EH (cell line): ENCODE measurements at places on chromosomes 5 and 9.
A peak's percentile ranks its signal among the peaks of the same experiment; 100 is the strongest.

GRCh38 chr9:111873901-111874300, 22.7 kb upstream of the UGCG start:
- no peak for DNase-seq

DNA sequence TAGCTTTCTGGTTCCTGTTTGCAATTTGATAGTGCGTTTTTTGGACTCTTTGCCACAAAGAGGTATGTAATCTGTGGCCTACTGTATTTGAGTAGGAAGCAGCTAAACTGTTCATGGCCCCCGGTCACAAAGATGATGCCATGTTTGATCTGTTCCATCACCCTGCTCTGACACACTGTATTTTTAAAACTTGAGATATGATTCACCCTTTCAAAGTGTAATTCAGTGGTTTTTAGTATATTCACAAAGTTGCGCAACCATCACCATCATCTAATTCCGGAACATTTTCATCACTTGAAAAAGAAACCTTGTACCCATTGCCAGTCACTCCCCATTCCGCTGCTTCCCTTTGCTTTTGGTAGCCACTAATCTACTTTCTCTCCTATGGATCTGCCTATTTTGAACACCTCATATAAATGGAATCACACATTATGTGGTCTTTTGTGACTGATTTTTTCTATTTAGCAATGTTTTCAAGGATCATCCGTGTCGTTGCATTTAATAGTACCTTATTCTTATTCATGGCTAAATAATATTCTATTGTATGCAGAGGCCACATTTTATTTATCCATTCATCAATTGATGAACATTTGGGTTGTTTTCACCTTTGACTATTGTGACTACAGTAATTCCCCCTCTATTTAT, 141.6 kb downstream of the NR3C1 start:
- peak; percentile 77 for DNase-seq

DNA sequence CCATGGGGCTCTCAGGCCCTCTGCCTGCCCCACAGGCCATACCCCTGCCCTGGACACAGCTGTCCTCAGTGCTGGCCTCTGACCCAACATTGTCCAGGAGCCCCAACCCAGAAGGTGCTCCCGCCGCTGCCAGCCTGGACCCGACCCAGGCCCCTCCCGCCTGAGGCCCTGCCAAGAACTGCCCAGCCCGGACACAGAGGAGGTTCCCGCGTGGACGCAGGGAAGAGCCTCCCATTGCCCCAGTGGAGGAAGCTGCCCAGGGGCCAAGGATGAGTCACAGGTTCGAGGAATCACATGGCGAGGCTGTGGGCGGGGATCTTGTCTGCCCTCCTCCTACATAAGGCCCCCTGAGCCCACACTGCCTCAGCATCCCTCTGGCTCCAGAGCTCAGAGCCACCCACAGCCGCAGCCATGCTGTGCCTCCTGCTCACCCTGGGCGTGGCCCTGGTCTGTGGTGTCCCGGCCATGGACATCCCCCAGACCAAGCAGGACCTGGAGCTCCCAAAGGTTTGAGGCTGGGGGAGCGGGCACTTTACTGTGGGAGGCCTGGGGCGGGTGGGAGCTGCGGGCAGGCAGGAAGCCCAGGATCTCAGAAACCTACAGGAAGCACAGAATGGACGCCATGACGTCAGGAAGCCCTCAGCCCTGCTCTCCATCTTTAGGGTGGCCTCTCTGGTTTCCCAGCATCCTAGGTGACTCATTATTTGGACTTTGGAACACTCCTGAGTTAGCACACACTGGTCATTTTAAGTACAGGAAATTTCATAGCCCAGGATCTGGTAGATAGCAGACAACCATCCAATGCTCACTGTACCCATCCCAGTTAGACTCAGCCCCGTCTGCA, at the start of gene PAEP:
PAEP (plus strand) TSS at position 366 of the 844 bp plus-strand sequence.
- no peak for DNase-seq

DNA sequence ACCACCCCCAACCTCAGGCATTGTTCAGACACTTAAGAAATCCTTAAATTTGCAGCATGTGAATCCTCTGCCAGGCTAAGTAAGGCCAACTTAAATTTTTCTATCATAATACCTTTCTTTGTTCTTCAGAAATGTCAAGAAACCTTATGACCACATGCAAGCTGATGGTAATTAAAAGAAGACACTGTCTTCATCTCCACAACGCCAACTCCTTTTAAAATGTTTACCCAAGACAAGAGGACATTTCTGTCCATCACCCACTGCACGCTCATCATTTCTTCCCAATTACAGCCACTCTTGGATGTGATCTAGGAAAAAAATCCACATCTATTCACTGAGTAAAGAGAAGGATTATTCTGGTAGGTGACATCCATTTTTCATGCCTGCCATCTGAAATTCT, 6.1 kb upstream of the IFNK start:
- DNase-seq: no peak

DNA sequence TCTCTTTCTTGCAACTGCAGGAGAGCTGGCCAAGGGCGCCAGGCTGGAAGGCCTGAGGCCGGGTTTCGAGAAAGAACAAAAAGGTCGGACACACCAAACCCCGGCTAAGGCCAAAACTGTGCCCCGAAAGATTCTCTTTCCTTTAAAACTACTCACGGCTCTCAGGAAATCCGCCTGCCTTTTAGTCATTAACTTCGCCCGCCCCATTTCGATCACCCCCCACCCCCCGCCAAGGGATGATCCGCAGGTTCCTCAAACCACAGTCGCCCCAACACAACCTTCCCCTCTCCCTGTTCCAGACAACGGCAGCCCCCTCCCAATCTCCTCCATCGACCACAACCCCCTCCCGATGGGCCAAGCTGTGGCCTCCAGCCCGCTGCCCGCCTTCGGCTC, 536 bp downstream of the FEM1C start:
- DNase-seq: no peak

DNA sequence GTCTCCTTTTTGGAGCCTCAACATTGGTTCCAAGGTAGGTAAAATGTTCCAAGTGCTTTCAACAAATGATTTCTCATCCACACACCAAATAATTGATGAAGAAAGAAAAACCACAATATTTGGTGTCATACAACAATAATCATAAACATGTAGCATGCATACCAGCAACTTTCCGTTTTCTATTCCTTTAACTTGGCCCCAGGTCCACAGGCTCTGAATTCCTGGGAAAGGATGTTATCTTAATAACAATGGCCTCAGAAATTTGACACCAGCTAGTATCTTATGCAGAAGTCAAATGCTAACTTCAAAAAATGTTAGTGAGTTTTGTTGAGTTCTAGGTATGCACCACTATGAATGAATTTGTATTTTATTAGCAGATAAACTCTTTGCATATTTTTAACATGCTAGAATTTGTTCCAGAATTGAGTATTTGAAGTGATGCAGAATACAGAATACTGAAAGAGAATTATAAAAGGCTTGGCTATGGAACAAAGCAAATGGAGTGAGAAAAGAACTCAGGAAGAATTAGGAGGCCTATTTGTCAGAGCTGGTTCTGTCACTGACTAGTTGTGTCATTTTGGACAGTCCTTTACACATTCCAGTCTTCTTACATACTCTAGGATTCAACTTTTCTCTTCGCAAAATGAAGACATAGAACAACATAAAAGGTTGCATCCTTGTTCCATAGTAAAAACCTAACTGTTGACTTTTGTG, 435.3 kb upstream of the TNC start:
- no peak for DNase-seq

DNA sequence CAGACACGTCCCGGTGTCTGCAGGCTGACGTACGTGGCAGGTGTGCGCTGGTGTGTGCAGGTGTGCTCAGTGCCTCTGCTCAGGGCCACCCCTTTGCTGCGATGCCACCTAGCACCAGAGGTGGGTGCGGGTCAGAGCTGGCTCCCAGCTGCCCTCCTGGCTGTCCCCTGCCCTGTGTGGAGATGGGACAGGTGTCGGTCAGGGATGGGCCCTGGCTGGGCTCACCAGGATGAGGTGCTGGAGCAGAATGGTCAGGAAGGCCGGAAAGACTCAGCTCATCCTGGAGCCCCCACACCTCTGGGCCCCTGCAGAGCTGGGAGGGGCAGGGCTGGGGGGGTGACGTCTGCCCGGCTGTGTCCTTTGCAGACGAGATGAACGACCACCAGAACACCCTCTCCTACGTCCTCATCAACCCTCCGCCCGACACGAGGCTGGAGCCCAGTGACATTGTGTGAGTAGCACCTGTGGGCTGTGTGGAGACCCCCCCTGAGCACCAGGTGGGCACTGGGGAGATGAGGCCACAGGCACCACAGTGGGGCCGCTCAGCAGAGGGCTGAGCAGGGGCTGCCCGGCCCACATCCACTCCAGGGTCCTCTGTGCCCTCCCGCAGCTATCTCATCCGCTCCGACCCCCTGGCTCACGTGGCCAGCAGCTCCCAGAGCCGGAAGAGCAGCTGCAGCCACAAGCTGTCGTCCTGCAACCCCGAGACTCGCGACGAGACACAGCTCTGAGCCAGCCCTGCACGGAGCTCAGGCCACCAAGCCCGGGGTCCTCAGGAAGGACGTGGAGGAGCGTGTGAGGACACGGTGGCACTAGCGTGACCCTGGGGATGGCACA, 89.7 kb downstream of the KCNT1 start:
- no peak for DNase-seq

- DNase-seq: no peak
Observed at GRCh38 chr5:1141834-1142233, 30.0 kb upstream of the SLC12A7 start.

DNA sequence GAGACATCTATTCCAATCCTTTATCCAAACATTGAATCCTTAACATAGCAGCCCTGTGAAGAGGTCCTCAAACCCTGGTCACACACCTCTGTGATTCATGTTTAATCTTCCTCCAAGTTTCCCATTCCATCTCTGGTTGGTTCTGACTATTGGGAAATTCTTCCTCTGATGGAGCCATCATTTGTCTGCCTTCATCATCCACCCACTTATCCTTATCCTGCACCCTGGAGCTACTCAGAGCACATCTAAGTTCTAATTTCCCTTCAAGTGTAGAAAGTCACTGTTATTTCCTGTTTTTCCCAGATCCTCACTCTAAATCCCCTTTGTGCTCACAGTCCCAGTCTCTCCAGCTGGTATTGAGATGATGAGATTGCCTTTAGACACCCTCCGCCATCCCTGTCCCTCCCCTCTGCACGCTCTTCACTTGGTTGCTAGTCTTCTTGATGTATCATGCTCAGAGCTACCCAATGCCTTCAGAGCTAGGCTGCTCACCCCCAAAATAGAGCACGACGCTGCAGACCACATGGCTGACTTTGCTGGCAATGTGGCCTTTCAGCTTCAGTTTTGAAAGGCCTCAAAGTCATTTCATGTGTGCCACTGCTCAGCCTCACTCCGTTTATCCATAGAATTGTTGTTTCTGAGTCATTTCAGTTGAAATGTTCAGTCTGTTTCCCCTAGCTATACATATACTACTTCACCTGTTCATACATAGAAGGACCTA, 154.3 kb downstream of the PALM2AKAP2 start:
- DNase-seq: no peak

DNA sequence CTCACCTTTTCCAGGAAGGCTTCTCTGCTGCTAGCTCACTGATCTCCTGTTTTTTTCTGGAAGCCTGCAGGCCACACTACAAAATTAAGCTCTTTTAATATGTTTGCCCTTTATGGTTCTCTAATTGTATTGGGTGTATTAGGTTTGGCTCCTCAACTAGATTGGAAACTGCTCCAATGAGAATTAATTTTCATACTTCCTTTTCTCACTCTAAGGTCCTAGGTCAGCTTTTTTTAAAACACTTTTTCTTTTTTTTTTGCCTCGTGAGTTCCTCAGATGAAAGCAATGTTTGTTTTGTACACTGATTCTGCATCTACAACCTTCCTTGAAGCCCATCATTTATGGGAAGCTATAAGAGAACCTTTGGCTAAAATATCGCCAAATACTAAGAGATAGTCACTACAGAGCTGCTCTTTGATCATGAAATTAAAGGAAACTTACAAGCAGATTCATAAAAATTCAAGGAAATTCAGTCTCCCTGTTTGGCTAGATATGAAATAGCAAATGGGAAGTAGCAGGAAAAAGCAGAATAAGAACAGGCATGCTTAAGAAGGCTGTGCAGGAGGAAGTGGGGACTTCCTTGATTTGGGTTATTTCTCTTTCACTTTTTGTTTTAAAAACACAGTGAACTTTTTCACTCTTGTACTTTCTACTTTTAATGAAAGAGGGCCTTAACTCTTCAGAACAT, 55.2 kb upstream of the FYB1 start:
- no peak for DNase-seq

GRCh38 chr9:17025281-17025680, 109.6 kb upstream of the CNTLN start:
- no peak for DNase-seq

- DNase-seq: peak; percentile 70
Observed at GRCh38 chr9:98709968-98710965, 1.5 kb upstream of the GABBR2 start.

DNA sequence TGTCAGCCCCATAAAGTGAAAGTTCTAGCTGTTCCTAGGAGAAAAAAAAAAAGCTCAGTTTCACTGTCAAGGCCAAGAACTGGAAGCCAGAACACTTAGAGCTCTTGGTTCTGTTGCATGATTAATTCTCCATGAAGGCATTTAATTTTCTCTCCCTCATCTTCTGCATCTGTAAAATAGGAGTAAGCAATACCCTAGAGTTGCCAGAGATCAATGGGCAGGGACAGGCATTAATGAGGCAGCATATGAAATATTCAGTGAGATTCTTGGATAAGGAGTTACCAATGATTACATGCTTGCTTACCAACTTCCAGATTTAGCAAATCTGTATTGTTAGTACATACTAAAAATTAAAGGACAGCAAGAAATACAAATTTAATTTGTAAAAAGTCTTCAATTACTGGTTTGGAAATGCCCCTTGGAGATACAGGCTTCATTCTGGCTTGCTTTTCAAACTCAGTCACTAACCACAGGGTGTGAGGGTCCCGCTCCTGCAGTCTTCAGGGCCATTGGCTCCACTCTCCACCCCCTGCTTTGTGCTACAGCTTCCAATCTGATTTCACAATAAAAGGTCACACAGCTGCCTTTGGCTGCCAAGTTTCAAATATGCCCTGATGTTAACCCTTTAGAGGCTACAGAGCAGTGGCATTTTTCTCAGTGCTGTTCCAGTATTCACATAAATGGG, 624.6 kb downstream of the BNC2 start:
- peak; percentile 70 for DNase-seq

- no peak for DNase-seq
Observed at GRCh38 chr5:40405996-40406740, 273.5 kb upstream of the PTGER4 start.

- DNase-seq: peak; percentile 17
Observed at GRCh38 chr5:71892641-71893365, 173.7 kb downstream of the CARTPT start.

DNA sequence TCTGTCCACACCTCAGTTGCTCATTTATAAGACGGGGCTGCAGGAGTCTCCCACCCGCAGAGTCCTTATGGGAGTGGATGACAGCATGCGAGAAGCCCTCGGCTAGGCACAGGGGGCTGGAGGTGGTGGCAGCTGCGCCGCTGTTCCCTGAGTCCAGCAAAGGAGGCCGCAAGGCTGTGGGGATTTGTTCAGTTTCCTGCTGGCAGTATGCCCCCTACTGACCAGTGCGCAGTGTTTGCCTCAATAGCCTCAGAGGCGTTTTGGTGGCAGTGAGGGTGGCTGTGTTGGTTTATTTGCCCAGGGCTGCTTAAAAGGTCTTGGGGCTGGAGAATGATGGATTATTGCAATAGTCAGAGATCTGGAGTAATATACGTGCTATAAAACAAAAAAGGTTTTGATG, 176.3 kb upstream of the OTULINL start:
- no peak for DNase-seq
